ENCODE measurements at places on chromosomes 3 and 15.

DNA sequence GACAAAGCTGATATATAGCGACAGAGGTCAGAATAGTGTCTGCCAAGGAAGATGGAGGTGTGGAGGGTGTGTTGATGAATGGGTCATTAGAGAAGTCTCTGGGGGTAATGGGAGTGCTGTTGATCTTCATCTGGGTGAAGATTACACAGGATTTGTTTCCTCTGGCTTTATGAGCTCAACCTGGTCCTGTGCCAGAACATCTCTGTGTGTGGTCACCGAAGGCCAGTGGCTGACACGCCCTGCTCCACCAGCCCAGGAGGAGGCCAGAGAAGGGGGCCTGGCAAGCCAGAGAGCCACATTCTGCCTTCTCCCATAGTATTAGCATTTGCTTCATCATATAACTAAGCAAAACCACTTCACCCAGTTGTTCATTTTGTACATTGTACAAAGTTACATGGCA lies 121.1 kb downstream of the ZNF621 start:
- no peak for DNase-seq

DNA sequence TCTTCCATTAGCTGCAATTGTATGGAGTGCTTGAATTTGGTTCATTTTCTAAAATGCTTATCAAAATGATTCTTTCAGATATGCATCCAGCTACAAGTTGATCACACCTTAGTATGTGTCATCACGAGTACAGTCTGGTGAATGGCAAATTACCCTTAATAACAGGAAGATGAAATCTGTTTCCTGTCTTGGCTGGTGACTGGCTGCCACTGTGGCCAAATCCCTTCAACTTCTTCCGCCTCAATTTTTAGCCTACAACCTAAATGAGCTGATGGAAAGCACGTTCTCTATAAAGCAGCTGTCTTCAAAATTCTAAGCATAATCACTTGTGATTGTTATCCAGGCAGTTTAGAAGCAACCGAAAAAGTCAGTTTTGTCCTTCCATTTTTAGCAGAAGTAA lies 387.1 kb upstream of the NECTIN3 start:
- no peak for DNase-seq

- DNase-seq: no peak
These were observed 110.7 kb upstream of the C3orf80 start for GRCh38 chr3:160114355-160114995.

DNA sequence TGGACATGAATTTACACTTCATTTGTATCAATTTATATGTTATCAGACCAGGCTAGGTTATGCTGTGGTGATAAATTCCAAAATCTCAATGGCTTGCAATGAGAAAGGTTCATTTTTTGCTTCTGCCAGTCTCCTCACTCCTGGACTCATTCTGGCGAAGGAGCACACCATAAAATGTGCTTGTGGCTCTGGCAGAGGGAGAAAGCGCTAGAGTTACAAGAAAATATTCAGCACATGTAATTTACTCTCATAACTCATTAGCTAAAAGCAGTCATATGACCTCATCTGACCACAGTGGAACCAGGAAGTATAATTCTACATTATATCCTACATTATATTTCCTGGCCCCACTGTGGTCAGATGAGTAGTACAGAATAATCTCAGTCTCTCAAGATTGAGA lies 193.8 kb downstream of the BCHE start:
- DNase-seq: no peak

GRCh38 chr3:63192248-63192647 lies 85.9 kb upstream of the SYNPR start:
- no peak for DNase-seq

DNA sequence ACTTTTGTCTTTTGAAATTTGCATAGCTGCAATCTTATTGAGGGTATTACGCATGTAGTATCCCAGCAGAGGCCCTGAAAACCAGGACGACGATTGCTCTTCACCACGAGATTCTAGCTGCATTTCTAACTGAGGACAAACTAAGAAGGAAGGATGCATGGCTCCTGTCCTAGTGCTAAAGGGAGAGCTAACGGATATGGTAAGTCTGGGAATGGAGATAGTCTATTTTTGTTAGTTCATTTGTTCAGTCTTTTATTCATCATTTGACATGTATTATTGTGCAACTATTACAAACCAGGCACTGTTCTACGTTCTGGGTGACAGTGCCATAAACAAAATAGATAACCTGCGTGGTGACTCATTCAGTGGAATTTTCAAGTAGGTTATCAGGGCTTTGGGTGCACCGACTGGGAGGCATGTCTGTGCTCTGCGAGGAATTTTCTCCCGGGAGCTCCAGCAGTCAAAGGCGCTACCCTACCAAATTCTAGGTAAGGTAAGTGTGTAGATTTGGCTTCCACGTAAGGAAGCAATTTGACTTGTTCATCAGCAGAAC lies 51.9 kb upstream of the ETV5 start:
- no peak for DNase-seq

DNA sequence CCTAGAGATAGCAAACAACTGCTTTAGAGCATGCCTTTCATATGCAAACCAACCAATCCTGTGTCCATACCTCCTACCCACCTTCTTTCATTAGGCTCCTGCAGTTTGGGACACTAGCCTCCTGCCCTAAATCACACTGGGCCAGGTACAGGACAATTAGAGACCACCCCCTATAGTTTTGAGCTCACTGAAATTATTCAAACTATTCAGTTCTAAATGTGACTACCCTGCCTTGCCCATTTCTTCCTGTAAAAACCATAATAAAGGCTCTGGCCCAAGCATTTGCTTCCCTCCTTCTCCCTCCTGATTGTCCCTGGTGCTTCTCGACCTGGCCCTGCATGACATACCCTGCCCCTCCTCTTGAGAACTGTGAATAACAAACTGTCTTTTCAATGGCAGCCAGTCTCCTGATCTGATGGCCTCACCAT lies 31.4 kb upstream of the LRIG1 start:
- DNase-seq: no peak

- DNase-seq: no peak
These were observed 81.7 kb downstream of the TAMM41 start for GRCh38 chr3:11764931-11765363.
